ENCODE measurements at places on chromosomes 4 and X.

GRCh38 chr4:168925789-168926490, 84.1 kb downstream of the CBR4 start:
- no peak for DNase-seq

DNA sequence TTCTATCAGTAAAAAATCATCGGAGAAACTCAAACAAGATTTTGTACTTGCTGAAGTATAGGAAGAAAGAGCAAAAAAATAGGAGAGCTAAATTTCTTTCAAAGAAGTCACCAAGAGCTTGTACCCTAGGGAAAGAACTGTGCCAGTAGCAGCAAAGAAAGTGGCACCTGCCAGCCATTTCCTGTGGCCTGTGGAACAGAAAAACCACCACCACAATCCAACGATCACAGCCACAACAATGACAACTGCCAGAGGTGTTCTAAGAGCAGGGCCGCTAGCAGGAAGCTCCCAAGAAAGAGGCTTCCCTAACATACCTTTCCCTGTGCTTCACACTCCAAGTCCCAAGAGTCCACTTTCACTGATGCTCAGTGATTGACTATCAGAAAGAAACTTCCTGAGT, 266.1 kb upstream of the GPC4 start:
- no peak for DNase-seq

GRCh38 chr4:117417856-117418255, 332.5 kb upstream of the TRAM1L1 start:
- no peak for DNase-seq

DNA sequence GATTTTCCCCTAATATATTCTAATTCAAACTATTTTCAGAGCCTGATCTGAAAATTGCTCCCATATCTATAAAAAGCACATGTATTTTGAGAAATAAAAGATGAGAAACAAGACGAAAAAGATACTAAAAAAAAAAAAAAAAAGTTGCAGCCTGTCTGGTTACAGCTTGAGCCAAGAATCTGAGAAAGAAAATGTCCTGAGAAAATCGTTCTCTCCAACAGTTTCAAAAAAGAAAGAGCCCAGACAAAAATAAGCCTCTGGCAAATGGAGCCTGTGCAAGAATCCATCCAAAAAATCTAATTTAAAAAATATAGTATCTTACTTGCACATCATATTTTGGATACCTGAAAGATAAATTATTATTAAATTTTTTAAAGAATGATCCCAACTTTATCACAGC, 163.0 kb upstream of the TBL1X start:
- DNase-seq, result no peak

DNA sequence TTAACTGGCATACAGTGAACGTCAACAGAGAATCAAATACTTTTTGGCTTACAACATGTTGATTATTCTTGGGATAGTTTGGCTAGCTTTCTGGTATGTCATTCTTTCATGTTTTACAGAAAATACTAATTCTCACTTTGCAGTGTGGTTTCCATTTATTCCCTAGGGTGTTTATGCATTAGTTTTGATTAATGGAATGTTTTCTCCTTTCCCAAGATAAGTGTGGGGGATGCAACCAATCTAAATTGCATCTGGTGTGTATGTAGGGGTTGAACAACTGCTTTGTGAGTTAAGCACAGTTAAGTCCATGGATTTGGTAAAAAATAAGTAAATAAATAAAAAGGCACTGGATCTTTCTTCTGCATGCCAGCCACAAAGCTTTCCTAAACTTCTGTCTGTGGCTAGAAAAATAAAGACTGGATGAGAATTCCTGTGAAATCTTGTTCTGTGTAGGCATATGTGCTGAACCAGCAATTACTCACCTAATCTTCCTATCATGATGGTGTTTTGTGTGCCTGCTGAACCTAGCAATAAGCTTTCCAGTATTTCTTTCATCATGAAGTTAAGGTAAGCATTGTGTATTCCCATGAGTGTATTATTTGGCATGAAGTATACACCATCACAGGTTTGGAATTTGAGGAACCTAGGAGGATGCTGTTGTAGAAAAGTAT, 50.6 kb upstream of the TENM3 start:
- DNase-seq, result no peak

DNA sequence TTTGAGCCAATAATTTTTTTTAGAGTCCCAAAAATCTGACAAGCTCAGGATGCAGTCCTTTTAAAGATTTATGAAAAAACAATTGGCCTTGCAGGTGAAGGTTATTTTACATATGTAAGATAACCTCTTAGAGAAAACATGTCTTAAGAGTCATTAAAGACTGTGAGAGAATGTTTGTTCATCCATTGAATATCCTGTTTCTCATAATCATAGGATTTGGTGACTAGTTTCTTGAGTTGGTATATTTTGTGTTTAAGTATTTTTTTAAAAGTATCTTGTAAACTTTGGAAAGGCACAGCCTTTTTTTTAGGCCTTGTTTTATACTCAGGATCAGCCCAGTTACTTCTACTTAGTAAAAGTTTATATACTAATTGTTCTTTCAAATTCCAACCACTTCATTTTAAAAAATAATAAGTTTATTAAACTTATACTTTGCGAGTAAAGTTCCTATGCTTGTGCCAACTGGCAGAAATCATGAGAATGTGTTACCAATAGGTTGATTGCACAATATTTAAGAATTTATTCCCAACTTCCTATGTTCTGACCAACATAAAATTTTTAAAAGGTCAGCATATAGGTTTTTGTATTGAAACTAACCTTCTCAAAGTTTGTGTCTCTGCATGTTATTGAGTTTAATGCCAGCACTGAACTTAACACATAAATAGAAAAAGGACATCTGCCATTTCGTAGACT, 40.0 kb upstream of the ARSJ start:
- no peak for DNase-seq

Measured in Ammon's horn (tissue), 1 donor.